ENCODE measurements at places on chromosomes 2 and 18.

GRCh38 chr18:26703170-26703930, 155.0 kb upstream of the KCTD1 start:
- DNase-seq = no peak

- no peak for DNase-seq
Measured at GRCh38 chr18:32770054-32770665, 2.7 kb downstream of the KLHL14 start.

- no peak for DNase-seq
Measured at GRCh38 chr2:215729985-215730620, 283.2 kb downstream of the MREG start.

DNA sequence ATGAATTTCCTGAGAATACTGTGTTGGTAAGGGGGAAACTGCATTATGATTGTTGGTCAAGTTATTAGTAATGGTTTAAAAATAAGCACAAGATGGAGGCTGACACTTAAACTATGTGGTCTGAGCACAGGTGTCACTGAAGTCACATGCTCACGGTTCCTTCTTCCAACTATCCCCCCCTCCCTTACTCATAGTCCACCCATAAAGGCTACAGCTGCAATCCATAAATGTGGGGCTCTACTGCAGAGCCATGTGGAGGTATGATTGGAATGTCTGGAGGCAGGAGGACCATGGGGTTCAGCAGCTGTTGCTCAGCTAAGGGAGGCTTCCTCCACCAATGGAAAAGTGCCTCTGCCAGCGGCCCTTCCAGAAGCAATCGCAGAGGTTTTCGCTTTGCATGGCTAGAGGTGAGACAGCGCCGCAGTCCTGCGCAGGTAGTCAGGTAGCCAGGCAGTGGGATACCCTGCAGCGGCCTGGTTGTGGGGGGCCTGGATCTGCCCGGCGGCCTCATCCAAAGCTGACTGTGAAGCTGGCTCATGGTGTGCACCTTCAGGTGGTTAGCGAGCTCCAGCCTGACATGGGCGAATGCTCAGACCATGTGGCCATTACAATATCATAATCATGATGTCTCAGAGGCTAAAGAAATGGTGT, 249.6 kb downstream of the DCDC2C start:
- DNase-seq = no peak

GRCh38 chr2:24456599-24457556, 34.2 kb upstream of the NCOA1 start:
- DNase-seq = no peak

DNA sequence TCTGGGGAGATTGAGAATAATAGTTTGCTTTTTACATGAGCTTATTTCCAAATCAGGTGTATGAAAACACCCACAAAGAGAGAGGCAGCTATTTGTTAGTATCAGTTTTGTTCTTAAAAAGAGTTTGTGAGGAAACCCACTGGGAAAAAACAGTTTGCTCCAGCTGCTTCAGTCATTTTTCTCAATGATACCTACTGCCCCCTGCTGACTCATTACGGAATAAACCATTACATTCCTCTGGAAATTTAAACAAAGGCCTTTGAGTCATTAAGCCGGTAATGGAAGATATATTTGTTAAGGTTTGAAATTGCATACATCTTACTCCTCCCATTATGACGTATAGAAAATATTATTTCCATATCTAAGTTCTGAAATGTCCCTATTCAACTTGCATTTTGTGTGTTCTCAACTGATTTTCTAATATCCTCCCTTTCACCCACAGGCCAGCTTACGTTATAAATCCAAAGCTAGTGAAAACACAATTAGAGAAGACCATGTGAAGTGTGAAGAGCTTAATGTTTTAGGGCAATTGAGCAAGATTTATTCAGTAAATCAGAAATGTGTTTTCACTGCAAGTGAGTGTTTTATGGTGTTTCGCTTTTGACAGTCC, 761.6 kb downstream of the DSC3 start:
- no peak for DNase-seq

DNA sequence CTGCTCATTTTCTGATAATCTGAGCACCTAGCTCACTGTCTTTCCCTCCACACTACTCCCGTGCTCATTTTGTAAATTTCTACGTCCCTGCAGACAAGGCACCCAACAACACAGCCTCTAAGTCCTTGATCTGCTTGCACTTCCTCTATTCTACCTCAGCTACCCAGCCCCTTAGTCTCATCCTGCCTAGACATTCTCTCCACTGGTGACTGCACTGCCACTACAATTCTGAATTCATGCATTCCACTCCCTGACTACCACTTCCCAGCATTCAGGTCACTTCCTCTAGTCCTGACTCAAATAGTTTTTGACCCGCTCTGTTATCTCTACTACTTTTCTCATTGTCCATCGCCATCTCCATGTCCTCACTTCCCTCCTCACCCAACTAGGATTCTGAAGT, 155.7 kb downstream of the DYM start:
- DNase-seq = no peak

GRCh38 chr2:145846982-145847381, 1327.1 kb upstream of the ZEB2 start:
- DNase-seq = no peak

GRCh38 chr2:187594801-187595200, 40.6 kb upstream of the TFPI start:
- DNase-seq = no peak

GRCh38 chr2:25664183-25664964, 9.0 kb downstream of the DTNB start:
- no peak for DNase-seq

All from stimulated activated CD8-positive, alpha-beta memory T cell treated with anti-CD3 and anti-CD28 coated beads, Interleukin-7, amount 100 ng/mL, for 1 hour (primary cell).